ENCODE measurements at places on chromosomes 6 and 20.

- DNase-seq: no peak
These were observed at the start of gene RSPO4 for GRCh38 chr20:1001911-1002681. Gene RSPO4, minus strand, starts transcription at chr20:1002311. Its CDS starts 147 bp downstream, at chr20:1002164.

DNA sequence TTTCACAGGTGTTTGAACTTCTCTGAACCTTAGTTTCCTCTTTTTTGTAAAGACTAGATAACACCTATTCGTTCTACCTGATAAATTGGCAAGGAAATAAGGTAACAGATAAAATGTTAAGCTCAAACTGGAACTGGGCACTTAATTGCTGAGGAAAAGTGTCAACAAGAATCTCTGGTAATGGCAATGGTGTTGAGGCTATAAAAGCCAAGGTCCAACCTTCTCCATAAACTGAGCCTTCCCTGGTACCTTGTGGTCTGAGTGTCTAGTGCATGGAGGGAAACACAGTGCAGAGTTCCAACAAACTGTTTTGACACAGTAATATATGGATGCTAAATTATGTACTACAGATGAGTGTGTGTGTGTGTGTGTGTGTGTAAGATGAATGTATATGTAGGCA lies 33.4 kb upstream of the GSTA4 start:
- no peak for DNase-seq

DNA sequence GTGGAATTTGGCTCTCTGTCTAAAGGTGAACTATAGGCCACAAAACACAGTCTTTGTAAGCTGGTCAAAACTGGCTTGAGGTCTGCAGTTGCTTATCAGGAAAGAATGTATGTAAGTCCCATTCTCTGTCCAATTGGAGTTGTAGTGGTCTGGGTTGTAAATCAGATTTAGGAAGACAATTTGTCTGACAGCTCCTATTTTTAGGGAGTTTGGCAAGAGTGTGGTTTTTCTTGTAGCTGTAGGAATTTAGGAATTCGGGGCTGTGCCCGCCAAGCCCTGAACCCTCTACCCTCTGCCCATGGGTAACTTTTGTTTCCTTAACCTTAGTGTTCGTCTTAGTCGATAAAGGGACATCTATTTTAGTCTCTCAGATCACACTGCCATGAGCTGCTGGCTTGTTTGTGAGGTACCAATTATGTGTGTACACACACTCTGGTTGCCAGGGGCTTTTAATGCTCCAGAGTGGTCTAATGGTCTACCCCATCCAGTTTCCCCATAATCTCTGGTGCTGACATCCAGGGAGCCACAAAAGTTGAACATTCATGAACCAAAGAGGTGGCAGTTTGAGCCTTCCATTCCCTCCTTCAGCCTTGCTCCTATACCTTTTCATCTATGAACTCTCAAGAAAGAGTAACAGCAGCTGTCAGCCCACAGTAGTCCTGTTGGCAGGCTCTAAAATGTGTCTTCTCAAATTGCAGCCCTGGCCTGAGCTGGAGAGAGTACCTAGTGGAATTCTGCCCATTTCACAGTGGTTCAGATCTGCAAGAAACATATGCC lies 93.0 kb downstream of the ANKRD6 start:
- peak; percentile 35 for DNase-seq

- no peak for DNase-seq
These were observed 74.6 kb downstream of the FOXA2 start for GRCh38 chr20:22509843-22510147.

DNA sequence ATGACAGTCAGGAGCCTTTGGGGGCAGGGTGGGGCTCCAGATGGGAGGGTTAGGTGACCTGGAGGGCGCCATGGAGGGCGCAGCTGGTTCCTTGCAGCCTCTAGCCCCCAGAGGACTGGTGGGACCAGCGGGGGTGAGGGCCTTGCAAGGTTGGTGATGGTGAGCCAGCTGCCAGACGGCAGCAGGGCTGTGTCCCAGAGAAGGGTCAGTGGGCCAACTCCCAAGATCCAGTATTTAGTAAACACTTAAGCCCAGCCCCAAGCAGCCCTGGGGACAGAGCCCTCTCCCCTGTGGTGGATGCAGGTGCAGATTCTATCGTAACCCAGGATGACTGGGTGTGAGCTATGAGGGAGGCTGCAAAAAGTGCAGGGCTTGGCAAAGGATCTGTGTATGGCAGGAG lies 201.5 kb upstream of the RNF24 start:
- DNase-seq: no peak

GRCh38 chr6:141677598-141678211 lies 455.0 kb upstream of the GJE1 start:
- no peak for DNase-seq

DNA sequence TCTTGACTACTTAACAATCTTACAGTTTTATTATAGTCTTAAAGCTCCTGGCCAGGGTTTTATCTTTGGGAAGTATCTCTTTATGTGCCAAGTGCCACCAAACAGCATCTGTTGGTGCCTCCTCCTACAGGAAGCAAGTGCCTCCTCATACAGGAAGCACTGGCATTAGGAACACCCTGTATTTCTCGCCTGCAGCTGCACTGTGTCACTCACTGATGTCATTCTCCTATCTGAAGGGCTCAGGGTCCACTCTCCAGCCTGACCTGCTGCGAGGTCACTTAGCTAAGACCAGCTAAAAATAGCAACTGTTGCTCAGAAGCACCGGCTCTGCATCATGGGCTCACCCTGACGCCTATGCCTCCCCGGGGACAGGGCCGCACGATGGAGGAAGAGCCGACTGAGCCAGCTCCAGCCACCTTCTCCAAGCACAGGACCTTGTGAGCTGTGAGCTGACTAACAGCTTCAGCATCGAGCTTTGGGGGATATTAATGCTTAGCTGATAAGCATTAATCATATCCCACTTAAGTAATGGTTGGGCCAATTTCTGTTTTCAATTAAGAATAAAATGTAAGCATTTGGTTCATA lies 66.3 kb upstream of the CD93 start:
- peak; percentile 98 for DNase-seq

Measured in gastrocnemius medialis (tissue), 4 donors.